ENCODE measurements at places on chromosomes 7 and 10.

GRCh38 chr7:13078105-13078504, 390.7 kb downstream of the ARL4A start:
- DNase-seq, result no peak

DNA sequence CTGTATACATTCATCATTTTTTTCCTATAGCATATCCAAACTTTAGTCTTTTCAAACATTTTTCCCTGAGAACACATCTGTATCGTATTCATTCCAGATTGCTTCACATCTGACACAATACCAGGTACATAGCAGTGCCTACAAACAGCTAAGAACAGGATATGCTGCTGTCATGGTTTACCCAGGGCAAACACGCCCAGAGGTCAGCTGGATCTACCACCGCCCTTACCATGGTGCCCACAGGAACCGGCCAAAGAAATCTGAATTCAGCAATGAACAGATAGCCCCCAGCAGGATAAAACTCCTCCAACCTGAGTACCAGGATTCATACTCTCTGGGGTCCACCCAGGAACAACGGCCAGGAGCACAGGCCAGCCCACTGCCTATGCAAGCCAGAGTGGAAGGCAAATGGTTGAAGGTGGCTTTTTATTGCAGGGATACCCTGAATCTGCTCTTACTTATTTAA, 43.0 kb downstream of the TNS3 start:
- DNase-seq, result no peak

DNA sequence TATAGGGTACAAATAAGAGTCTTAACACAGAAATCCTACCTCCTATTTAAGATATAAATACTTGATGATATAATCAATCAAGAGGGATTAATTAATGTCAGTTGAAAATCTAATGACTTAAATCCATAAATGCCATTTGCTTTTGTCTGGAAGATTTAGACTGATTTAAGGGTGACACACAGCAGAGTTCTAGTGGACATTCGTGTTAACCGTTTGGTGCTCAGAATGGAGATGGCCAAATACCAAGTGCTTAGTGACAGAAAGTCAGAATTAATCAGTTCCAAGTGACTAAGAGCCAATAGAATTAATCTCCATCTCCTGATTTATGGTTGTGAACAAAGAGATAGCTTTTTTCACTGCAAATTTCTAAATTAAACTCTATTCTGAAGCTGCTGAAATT, 36.2 kb downstream of the NAMPT start:
- no peak for DNase-seq

DNA sequence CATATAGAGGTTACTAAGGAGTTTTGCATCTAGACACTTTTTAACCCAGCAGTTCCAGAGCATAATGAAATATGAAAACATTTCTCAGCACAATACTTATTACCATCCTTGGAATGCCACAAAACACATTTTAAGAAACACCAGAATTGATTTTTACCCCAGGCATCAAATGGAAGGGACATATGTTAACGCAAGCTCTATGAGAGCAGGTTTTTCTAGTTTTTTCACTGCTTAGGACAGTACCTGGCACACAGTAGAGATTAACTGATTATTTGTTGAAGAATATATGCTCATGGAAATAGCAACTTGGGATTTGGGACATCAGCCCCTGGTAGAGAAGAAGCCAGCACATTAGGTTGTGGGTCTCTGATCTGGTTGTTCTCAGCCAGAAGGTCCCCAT, 67.0 kb upstream of the ARID5B start:
- DNase-seq, result no peak

DNA sequence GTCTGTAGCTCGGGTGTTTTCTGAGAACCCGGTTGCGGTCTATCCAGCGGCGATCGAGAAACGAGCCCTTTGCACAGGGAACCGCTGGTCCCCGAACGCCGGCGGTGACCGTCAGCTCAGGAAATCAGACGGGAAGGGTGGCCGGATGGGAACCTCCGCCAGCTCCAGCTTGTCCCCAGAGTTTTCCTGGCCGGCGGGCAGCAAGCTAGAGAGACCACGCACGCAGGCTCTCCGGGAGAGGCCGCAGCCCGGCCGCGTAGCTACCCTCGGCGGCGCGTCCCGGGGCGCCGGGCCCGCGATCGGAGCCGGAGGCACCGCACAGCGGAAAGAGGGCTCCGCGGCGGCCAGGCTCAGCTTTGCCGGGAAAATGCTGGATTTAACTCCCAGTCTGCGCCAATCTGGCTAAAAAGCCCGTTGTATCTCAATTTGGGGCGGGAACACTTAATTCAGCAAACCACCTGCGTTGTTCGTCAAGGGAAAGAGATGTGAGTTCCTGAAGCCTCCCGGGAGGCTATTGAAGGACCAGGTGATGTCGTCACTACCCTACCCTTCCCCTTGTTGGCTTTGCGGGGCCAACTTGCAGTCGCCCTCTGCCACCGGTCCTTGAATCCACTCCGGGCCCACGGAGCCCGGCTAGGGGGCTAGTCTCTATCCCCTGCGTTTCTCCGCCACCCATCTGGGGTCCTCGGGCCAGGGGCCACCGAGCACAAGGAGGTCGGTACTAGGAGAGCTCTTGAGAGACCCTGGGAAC, 859 bp upstream of the CH25H start:
- DNase-seq, result no peak
